ENCODE measurements at places on chromosomes 13 and 19.

GRCh38 chr19:14519860-14520407 is 1.7 kb upstream of the DNAJB1 start:
- no peak for DNase-seq

DNA sequence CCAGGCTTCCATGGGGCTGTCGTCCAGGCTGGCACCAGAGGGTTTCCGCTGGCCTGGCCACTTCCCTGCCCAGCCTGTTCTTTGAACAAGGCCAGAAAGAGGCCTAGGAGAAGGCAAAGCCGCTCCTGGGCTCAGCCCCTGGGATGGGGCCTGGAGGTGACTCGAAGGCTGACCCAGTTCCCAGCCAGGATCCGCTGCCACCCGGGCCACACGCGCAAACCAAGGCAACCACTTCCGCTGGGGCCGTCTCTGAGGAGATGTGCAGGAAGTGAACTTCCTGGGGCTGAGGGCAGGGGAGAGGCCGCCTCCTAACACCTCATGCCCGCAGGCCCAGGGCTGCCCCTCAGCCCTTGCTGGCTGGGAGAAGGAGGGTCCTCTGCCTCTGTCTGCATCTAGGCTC is 15.2 kb downstream of the PLEKHF1 start:
- peak; percentile 31 for DNase-seq

DNA sequence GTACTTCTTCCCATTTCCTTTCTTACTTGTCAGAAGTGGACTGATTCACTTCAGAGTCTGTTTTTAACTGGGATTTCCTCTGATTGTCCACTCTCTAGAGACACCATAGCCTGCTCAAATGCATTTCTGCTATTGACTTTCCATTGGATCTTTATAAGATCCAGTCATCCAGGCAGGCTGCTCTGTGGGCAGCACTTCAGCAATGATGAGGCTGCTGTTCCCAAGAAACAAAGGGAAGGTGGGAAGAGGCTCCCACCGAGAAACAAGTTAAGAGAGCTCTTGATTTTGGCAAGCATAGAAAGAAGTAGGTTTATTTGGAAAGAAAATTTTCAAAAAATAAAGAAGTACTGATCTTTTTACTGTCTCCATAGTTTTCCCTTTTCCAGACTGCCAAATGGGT is 125.8 kb upstream of the STARD13 start:
- DNase-seq = no peak

DNA sequence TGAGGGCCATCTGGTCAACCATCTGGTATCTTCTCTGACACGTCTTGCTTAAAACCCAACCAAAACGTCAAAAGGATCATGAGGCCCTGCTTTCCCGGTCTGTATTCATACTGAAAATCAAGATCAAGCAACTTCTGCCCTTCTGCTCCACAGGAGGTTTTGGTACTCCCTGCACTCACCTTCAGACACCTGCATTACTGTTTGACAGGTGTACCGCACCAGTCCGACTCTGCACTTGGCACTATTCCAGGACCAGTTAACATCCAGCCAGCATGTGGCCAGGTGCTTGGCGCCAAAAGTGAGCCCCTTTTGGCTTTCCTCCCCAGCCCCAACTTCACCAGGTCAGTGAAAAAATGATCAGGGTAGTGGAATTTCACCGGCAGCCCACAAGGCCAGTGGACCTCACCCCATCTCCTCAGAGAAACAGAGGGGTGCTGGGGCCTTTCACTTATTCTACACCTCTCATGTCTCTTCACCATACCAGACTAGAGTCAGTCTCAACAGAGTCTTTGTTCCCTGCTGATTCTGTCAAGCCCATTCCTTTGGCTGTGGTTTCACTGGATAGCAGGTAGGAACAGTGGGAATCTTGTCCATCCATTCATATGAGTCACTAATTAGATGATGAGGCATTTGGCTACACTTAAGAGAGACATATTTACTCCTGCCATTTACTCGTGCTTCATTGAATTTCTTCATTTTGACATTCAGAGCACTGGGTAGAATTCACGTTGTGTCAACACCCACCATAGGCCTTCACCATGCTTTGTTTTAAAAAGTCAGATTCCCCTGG is 85.3 kb downstream of the ZNF726 start:
- no peak for DNase-seq

- no peak for DNase-seq
Observed at GRCh38 chr19:46133101-46133627, 8.7 kb upstream of the IGFL3 start.

DNA sequence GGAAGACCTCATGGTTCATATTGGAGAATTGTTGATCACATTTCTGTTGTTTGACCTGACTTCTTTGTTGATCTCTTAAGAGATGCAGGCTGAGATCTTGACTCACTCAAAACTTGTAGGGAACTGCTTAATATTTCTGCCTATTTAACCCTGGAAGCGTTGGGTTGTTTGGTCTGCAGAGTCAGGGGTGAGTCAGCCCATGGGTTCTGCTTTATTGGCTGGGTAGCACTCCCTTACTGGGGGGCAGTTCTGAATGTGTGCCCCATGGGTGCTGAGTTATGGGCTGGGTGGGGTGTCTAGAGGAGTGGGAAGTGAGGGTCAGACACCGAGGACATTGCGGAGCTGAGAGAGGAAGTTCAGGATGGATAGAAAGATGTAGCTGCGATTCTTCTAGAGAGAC is 87.9 kb downstream of the LRCH1 start:
- no peak for DNase-seq

- no peak for DNase-seq
Observed at GRCh38 chr13:64556376-64556775, 2673.8 kb downstream of the PCDH9 start.

GRCh38 chr19:1450735-1451731 is 1.1 kb downstream of the APC2 start:
- DNase-seq = no peak

GRCh38 chr19:17266589-17266974 is 661 bp upstream of the BABAM1 start:
- no peak for DNase-seq

DNA sequence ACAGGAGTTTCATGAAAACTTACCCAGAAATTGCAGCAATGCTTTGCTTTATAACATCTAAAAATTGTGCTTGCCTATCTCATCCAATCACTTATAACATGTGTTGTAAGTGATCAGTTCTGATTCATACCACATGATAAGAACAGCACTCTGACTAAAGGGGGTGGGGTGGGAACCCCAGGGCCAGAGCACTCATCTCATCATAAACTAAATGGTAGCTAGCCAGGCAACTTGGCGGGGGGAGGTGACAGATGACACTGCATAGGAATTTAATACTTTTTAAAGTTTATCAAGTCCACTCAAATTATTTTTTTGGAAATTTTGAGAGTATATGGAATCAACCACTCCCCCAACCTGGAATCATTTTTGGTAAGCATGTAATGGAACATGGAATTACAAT is 42.1 kb downstream of the FOXO1 start:
- no peak for DNase-seq

DNA sequence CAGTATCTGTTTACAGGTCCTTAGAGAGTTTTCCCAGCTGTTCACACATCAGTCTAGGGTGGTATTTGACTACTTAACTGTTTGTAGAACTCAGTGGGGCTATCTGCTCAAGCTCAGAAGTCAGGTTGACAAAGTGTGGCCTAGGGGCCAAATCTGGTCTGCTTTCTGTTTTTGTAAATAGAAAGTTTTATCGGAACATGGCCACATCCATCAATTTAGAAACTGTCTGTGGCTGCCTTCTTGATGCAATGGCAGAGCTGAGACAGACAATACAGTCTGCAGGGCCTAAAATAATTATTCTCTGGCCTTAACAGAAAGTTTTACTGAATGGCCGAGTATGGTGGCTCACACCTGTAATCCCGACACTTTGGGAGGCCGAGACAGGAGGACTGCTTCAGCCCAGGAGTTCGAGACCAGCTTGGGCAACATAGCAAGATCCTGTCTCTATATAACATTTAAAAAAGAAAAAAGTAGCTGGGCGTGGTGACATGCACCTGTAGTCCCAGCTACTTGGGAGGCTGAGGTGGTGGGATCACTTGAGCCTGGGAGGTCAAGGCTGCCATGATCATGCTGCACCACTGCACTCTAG is 2.4 kb downstream of the SMG9 start:
- DNase-seq = no peak

- no peak for DNase-seq
Observed at GRCh38 chr13:109990296-109990695, 203.9 kb upstream of the IRS2 start.

DNA sequence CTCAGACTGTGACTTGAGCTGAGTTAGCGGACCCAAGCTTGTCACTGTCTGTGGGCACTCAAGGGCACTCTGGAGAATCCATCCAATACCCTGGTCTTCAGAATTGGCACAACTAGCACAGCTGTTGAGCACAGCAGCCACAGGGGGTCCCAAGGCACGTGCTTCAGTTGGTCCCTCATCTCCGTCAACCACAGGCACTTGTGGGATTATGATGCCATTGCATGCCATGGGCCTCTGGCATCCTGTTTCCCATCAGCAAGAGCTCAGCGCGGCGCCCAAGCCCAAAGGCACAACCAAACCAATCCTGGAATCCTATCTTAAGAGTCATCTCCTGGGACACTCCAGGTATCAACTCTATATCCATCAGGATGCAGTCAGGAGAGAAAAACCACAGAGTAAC is 3.7 kb upstream of the B3GNT8 start:
- no peak for DNase-seq

- DNase-seq = no peak
Observed at GRCh38 chr13:79307866-79308298, 98.2 kb downstream of the RBM26 start.

GRCh38 chr19:1064661-1065605 is 2.0 kb upstream of the ARHGAP45 start:
- peak; percentile 68 for DNase-seq

GRCh38 chr13:30819136-30819888 is 84.0 kb downstream of the ALOX5AP start:
- DNase-seq = no peak

GRCh38 chr19:13165162-13165997 is 15.2 kb downstream of the IER2 start:
- no peak for DNase-seq

DNA sequence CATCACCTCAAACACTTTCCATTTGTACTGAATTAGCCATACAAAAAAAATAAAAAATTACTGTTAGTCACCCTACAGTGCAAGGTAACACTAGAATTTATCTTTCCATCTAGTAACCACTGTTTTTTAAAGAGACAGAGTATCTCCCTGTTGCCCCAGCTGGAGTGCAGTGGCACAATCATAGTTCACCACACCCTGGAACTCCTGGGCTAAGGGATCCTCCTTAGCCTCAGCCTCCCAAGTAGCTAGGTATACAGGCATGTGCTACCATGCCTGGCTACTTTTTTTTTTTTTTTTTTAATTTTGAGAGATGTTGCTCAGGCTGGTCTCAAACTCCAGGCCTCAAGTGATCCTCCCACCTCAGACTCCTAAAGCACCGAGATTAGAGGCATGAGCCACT is 17.9 kb downstream of the ANKRD10 start:
- no peak for DNase-seq

GRCh38 chr19:28669804-28670203 is 543.1 kb downstream of the UQCRFS1 start:
- no peak for DNase-seq

DNA sequence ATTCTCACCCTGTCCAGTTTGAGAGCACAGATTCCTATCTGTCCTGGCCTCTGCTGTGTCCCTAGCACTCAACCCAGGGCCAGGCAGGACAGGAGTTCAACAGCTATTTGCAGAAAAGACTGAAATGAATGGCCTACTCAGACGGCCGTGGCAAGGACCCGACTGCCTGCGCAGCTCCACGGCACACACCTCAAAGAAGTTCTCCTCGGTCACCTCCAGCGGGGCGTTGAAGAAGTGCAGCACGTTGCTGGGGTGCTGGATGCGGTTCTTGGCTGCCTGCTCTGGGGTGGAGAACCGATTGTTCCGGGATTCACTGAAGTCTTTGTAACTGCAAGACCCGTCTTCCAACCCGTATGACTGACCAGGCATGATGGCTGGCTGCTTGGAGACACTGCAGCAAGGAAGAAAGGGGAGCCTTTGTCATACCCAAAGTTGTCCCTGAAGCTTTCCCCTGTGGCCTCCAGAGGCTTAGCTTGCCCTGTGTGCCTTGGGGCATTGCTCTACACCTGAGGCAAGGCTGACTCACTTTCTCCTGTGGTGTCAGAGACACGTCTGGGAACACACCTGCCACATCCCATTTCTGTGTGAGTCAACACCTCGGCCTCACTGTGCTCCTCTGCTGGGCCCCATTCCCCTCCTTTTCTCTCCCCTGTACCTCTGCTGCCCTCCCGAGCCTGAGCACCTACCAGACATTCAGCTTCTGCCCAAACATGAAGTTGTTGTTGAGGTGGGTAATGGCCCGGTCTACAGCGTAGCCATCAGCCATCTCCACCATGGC is 6.8 kb upstream of the ECH1 start:
- DNase-seq = no peak

DNA sequence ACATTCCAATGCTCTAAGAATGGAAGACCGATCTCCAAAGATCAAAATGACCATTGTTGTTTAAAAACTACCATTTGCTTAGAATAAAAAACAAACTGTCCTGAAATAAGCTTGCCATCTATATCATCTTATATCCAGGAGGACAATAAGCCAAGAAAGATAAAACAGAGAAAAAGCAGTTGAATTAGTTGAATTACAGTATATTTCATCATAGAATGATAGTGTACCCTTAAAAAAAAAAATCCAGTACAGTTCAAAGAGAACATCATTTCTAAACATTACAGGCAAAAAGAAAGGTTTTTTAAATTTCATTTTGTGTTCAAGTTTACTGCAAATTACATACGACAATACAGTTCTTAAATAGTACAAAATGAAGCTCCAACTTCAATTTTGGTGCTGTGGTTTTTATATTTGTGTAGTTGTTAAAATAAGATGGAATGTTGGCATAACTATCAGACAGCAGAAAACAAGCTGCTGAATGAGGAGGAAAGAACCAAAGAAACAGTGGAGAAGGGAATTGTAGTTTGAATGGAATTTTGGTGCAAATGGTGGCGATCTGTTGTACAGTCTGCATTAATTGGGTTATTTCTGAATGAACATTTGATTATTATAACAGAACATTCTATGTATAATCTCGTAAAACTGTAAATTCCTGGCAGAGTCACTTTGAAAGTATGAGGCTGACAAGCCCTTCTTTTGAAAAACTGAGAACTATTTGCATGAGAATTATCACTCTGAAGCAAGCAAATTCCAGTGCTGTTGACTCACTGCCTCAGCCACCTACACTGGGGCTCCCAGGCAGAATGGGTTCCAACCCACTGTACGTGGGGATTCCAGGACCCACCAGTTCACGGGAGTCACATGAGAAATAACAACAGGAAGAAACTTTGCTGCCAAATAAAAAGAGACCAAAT is 37.7 kb downstream of the LHFPL6 start:
- no peak for DNase-seq

DNA sequence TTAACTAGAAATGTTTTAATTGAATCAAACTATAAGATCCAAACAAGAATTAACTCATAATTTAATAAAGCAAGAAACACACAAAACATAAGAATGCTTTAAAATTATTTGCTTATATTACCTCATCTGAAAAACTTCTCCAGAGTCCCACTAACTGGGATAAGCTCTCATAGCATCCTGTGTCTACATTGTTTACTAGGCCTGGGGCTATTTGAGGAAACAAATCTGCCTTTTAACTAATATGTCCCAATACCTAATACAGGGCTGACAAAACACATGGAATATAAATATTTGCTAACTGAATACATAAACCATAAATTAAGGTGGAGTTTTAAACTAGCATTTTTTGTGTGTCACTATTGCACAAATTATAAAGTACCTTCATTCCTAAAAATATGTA is 1399.8 kb upstream of the SLC10A2 start:
- no peak for DNase-seq

Measured in activated naive CD4-positive, alpha-beta T cell (primary cell).